ENCODE measurements at places on chromosomes 2 and 18.

- no peak for DNase-seq
Observed at GRCh38 chr2:32061973-32062861, 1.1 kb upstream of the SPAST start.

GRCh38 chr2:62688771-62689170, 16.7 kb upstream of the EHBP1 start:
- no peak for DNase-seq

DNA sequence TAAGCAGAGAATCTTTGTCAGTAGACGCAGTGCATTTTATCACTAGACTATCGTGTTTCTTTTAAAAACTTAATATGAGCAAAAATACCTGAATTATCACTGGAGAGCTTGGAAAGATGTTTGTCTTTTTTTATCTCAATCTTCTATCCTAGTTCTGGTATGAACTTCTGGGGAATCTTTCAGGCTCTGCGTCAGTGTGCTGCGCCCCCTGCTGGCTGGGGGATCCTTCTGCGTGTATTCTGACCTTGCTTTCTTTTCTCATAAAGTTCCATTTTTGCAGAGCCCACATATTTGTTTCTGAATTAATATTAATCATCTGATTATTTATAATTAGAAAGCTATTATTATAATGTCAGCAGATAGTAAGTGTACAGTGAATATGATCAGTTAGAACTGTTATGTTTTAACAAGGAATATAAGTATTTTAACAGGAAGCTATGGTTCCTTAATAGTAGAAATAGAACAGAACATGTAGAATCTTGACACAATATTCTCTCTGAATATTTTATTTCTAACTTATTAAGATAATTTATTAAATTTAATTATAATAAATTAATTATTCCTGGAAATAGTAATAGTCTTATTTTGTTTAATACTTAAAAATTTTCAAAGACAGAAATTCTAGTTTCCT, 945.0 kb upstream of the CRIM1 start:
- DNase-seq = peak; percentile 4

GRCh38 chr2:1995584-1995983, 251.3 kb upstream of the PXDN start:
- DNase-seq = no peak

DNA sequence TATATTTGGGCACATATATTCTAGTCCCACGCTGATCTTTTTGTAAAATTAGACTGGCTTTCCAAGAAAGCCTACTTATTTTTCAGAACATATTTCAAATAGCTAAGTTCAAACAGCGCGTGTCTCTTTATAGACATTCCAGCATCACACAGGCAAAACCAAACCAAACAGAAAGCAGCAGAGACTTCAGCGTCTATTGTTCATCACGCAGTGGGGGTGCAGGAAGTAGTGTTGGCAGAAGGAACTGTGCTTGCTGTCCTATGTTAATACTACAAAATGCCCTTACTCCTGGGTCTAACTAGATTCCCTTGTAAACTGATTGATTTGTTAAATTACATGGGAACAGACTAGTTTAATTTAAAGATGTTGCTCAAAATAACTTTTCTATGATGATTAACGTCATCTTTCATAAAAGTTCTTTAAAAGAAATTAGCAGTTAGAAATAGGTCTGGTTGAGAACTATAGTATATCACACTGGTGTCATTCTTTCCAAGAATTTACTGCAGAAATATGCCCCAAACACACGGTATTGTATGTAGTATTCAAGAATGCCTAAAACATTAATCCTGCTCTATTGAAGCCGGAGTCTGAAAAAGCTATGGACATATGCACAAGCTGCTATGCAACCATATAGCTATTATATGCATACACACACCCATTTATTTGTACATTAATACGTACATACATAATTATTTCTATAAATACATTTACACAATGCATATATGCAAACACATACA, 436.3 kb downstream of the CBLN2 start:
- DNase-seq = no peak

DNA sequence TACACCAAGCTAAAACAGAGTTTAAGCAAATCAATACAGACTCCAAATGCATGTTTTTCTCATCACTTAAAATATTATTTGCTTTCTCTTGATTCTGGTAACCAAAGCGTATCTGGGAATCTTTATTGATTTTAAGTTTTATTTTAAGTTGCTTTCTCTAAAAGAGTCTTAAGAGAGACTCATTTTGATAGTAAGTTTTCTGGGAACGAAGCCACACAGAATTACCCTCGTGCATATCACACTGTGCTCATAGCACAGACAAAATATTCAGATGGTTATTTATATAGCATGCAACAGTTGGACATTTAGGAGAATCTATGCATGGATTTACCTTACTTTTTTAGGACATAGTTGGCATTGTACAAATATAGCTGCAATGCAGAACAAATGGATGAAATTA, 597.5 kb upstream of the NRXN1 start:
- DNase-seq = no peak

DNA sequence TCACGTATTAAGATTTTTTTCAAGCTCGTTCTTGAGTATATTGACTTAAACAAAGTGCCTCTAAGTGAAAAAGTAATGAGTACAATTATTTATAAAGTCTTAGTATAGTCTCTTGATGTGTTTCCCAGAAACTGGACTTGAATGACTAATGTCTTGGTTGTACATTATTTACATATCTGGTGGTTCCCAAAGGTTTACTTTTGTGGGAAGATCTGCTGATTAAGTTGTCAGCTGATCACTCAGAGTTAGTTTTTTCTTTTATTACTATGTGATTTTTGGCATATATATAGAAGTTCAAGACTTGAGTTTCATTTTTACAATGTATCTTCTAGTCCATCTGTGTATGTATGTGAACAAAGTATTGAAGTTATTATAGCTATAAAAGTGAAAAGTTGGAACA, 29.5 kb downstream of the RNF144A start:
- peak; percentile 46 for DNase-seq

DNA sequence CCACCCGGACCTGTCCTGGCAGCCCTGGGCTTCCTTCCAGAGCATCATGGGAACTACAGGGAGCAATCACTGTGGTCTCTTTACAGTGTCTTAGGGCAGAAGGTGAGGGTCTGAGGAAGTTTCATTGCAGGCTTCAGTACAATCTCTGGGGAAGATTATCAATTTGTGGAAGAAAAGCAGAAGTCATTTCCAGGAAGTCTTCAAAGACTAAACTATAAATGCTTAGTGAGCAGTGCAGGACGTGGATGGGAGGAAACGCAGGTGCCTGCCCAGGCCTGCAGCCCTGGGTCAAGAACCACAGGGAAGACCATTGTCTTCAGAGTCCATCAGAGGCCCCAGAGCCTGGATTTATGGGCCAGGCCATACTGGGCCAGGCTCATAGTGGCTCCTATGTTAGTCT, 54.3 kb downstream of the INO80C start:
- DNase-seq = no peak

DNA sequence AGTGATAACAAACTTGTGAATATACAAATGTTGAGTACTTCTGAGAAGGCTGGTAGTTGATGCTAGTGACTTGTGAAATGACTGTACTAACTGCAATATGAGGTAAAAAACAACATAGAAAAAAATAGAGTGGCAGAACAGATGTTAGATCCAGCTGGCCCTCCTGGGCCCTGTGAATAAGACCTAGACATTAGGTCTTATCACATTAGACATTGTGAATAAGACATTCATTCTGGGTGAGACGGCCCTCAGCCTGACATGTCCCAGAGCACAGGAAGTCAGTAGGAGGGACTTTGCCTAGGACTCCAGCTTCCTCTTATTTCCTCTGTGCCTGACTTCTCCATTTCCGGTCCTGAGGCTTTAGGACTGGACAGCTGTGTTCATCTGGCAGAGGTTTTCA, 22.9 kb downstream of the DOK1 start:
- DNase-seq = no peak

- DNase-seq = no peak
Observed at GRCh38 chr18:39870591-39870990, 2084.4 kb upstream of the PIK3C3 start.

GRCh38 chr2:239225371-239225851, 175.4 kb downstream of the HDAC4 start:
- DNase-seq = no peak

DNA sequence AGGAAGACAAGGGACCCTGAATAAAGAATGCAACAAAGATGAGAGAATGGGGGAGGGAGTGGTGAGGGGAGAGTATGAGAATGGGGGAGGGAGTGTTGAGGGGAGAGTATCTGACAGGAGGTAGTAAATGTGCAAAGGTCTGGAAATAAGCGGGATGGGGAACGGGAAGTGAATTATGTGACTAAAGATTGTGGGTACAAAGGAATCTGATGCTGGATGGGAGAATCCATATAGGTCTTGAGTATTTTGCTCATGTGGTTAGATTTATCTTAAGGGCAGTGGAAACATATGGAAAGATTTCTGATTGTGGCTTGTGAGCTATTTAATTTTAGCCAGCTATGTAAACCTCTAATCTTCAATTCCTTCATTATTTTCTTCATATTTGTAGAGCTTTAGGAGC, 593.4 kb downstream of the DCC start:
- DNase-seq = no peak

DNA sequence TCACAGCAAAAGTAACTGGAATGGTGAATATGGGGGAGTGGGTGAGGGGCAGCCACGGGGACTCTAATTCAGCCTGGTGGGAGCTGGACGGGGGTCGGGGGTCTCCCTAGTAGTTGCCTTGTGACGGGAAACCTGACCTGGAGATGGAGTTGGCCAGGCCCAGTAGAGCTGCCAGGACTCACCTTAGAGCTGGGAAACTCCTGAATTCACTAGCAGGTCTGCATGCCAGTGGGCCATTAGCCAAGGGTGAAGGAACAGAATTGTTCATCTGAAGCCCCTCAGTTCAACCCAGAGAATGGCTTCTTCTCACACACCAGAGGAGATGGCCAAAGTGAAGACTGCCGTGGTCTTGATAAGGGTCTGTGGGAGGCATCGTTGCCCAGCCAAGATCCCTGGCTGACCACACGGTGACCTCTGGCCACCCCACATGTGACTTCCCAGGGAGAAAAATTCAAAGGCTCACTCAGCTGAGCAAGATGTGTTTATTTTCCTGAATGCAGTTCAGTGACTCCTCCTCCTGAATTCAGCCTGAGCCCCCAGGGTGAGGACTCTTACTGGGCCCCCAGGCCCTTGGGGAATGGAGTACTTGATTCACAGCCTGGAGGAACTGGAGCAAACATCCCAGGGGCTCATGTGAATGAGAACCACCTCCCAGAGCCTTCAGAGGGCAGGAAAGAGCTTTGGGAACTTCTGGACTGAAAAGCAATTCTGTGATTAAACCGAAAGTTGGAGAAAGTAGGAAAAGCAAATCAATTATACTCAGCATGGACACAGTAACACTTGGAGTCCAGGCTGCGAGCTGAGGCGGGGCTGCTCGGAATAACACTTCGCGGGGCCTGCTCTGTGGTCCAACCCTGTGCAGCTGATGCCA, 25.2 kb downstream of the MOCOS start:
- DNase-seq = no peak

DNA sequence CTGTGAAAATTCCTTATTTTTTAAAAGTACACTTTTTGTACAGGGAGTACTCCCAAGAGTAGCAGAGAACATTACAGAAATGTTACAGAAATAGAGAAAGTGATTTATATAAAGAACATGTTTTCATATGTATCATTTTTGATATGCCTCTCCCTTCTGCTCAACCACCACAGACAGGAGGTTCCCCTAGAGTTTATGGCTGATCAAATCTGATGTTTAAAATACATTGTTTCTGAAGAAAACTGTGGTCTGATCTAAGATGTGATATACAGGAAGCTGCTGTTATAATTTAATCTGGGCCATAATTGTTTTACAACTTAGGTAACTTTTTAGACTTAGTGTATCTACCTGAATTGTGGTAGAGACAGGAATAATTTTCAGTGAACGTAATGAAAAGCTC, 37.0 kb downstream of the STAT4 start:
- no peak for DNase-seq
